ENCODE measurements at places on chromosomes 2 and 18.

- no peak for DNase-seq
These were observed 40.4 kb downstream of the SH3BP4 start for GRCh38 chr2:234992196-234992595.

DNA sequence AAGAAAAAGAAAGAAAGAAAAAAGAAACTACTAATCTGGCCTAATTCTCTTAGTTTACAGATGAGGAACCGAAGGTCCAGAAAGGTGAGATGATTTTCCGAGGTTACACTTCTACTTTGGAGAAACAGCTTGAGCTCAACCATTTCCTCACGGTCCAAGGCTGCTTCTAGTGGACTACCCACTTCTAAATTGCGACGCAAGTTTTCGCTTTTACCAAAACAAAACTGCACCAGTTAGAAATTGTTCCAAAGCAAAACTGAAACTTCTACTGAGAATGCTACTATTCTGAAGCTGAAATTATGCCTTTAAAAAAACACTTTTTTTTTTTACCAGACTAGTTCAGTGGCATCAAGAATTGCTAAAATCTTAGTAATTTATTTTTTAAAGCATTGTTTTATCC lies 101.6 kb downstream of the INO80D start:
- DNase-seq = no peak

DNA sequence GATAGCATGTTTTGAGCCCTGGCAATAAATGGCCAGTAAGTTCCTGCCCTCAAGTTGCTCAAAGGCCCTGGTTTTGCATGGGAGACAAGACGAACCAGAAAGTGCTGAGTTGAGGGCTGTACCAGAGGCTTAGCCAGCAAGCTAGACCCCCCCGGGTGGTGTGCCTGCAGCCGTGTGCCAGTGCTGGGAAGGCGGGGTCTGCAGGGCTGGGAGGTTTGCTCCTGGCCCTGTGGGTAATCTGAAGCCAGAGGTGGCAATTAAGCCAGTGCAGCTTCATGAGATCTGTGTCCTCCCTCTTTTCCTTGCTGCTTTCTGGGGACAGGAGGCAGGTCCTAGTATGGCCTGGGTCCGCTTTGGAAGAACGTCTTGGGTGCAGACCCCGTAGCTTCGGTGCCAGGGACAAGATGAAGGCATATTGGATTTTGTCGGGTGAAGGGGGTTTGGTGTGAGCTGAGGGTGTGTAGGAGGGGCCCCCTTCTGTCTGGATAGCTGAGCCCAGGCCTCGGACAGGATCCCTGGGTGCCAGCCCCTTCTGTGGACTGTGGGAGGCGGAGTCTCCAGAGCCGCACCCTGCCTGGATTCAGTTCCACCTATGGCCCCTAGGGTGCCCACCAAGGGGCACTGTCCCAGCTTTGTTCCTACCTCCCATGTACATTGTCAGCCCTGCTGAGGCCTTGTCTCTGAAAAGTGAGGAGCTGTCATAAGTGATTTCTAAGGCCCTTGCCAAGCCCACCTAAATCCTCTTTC lies 15.6 kb downstream of the ATOH8 start:
- no peak for DNase-seq

DNA sequence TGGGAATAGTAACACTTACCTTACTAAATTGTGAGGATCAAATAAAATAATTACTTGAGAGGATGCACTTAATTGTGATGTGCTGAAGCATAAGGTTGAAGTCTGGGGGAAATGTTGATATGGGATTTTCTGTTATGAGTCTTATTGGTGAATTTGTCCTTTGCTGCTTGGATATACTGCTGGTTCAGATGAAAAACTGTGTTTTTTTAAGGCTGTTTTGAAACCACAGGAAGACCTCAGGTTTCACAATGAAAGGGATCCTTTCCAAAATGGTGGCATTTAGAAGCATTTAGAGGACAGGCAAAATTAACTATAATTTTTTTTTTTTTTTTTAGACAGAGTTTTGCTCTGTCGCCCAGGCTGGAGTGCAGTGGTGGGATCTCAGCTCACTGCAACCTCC lies 34.9 kb downstream of the SPATS2L start:
- no peak for DNase-seq

- no peak for DNase-seq
These were observed 77.4 kb downstream of the PTGR3 start for GRCh38 chr18:75131381-75132000.
